ENCODE measurements at places on chromosomes 16 and 17.

DNA sequence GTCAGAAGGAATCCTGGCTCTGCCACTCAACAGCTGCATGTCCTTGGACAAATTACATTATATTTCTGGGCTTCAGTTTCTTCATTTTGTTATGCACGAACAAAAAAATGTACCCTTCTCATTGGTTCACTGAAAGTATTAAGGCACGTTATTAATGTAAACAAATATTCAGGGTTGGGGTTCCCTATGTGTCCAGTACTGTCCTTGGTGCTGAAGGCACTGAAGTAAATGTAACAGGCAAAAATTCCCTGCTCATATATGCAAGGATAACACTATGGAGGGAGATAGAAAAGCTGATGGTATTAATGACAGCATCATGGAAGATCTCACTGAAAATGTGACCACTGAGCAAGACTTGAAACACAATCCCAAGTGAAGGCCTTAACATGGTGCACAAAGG, 386.6 kb downstream of the XYLT1 start:
- no peak for DNase-seq

- no peak for DNase-seq
These were observed 5.3 kb downstream of the HS3ST3A1 start for GRCh38 chr17:13596241-13596923.

DNA sequence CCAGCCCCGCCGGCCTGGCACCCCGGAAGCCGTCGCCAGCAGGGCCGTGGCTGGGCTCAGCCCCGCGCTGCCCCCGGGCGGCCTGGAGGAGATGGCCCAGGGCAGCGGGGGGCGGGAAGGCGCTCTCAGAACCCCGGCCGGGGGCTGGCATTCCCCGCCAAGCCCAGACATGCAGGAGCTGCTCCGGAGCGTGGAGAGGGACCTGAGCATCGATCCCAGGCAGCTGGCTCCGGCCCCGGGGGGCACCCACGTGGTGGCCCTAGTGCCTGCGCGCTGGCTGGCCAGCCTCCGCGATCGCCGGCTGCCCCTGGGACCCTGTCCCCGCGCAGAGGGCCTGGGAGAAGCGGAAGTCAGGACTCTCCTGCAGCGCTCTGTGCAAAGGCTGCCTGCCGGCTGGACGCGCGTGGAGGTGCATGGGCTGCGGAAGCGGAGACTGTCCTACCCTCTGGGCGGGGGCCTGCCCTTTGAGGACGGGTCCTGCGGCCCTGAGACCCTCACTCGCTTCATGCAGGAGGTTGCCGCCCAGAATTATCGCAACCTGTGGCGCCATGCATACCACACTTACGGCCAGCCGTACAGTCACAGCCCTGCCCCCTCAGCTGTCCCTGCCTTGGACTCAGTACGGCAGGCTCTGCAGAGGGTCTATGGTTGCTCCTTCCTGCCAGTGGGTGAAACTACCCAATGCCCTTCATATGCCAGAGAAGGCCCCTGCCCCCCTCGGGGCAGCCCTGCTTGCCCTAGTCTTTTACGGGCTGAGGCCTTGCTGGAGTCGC, 551 bp downstream of the WDR81 start:
- no peak for DNase-seq

- no peak for DNase-seq
These were observed 43.7 kb downstream of the CDC27 start for GRCh38 chr17:47145351-47145750.

DNA sequence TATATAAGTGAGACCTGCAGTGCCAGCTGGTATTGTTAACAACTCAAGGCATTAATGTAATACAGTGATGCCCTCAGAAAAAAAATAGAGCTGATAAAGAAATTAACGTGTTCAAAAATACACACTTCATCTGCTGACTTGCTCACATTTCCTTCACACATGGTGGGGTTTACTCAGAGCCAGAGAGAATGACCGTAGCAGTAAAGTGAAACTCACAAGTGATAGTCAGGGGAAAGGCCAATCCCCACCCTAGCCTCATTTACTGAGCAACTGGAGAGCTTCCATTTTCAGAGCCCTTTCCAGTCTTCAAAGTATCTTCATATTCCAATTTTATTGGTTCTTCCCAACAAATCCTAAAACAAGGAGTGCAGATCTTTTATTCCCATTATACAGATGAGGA, 74.0 kb upstream of the HLF start:
- no peak for DNase-seq

DNA sequence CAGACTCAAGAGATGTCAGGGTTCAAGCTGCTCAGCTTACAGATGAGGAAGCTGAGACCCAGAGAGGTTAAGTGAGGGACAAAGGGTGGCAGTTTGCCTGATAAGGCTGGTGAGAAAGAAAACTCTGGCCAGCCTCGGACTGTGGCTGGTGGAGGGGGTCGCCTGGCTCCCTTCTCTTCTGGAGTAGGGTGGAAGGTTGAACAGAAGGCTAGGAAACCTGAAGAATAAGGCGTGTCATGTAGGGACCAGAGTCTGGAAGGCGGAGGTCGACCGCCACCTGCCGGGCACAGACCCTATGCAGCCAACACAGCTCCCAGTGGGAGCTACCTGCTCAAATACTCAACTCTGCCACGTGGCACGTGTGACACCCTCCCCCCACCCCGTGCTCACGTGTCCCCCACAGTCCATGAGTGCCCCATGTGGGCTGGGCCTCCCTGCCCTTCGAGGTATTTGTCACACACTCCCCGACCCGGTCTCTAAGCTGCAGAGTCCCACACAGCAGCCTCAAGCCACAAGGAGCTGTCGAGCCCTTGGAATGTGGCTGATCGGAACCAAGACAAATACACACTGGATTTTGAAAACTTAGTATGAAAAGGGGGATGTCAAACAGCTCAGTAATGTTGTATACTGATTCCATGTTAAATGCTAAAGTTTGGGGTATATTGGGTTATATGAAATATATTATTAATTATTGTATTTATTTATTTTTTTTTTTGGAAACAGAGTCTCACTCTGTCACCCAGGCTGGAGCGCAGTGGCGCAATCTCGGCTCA, 11.8 kb downstream of the HID1 start:
- no peak for DNase-seq

DNA sequence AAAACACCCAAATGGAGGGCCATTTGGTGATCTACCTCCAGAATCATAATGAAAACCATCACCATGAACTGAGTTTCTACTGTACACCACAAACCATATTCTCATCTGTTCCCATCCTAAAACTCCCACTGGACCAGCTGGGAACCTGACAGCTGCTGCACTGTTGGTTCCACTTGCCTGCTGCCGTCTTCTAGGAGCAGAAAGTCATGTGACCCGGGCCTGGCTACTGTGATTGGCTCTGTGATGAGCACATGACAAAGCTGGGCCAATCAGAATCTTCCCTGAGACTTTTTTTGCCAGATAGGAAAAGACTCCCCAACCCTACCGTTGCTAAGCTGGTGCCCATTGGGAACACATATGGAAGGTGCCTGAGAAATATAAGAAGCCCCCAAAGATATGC, 264.2 kb downstream of the MRTFB start:
- DNase-seq = no peak

- DNase-seq = no peak
These were observed 101.3 kb downstream of the HAPSTR1 start for GRCh38 chr16:9192746-9193145.

GRCh38 chr17:27965224-27965623, 72.1 kb upstream of the LYRM9 start:
- no peak for DNase-seq
